AG09319 (cell line): ENCODE measurements at places on chromosomes 2 and 18.

DNA sequence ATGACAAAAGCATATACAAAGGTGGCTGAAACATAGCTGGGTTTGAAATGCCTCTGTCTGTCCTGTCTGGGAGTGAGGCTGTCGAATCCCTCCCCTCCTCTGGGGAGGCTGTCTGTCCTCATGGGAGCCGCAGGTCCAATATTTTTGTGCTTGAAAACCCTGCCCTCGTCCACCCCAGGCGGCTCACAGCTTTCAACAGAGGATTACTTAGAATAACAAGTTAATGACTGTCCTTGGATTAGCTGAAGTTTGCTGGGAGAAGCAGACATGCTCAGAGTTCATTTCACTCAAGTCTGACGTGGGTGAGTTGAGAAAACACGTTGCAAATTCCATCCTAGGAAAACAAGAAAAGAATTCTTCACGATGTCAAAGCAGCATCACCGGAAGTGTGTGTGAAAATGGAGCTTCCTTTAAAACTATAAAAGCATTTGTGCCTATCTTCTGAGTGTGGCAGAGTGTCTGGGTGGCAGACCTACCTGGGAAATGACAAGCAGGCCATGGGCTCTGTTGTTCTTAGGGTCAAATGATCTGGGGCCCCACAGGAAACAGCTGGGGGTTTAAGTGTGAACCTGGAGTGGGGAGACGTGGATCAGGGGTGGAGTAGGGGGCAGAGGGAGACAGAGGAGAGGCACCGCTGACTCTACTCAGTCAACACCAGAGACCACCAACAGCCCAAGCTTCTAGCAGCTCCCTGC lies 77.1 kb downstream of the DDX1 start:
- DNase-seq = no peak

GRCh38 chr2:211957799-211958198 lies 580.8 kb downstream of the ERBB4 start:
- DNase-seq = no peak

- DNase-seq = no peak
Observed at GRCh38 chr2:152907046-152907445, 188.6 kb downstream of the ARL6IP6 start.

- no peak for DNase-seq
Observed at GRCh38 chr2:240358080-240358479, 77.4 kb upstream of the GPC1 start.

GRCh38 chr2:79971807-79972206 lies 332.7 kb downstream of the LRRTM1 start:
- DNase-seq = no peak

- no peak for DNase-seq
Observed at GRCh38 chr2:176535467-176536113, 266.3 kb downstream of the MTX2 start.

GRCh38 chr2:180450841-180451240 lies 443.7 kb upstream of the CWC22 start:
- DNase-seq = no peak

DNA sequence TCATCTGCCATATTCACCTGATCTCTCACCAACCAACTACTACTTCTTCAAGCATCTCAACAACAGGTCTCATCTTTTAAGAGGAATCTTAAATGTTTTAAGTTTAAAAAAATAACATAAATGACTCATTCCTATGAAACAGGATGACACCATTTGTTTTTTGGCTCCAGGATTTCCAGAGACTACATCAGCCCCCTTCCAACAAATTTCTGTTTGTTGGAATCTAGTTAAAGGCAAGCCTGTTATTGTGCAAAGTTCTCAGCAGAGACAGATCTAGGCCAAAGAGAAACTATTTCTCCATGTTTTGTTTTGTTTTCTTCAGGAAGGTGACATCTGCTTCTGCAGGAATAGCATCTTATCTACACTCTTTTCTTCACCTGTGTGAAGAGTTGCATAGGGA lies 204.8 kb upstream of the SH3BP4 start:
- DNase-seq = no peak

- peak; percentile 65 for DNase-seq
Observed at GRCh38 chr18:56085551-56085950, 497.6 kb upstream of the TCF4 start.

DNA sequence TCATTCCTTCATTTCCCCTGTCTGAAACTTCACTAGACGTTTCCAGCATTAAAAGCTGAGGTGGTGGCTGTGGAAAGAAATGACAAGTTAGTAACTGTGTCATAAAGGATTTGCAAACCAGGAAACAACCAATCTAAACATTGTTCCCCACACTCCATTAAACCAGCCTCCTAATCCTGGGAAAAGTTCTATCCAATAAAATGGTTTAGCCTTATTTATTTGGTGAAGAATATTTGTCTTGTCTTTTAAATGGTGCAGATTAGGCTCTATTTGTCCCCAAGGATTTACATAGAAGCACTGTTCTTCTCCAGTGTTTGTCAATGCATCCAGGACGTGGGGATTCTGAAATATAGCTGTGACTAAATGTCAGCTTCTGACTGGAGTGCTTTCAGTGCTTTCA lies 10.5 kb upstream of the DPP4 start:
- no peak for DNase-seq

- no peak for DNase-seq
Observed at GRCh38 chr2:204665207-204665606, 119.9 kb downstream of the PARD3B start.

DNA sequence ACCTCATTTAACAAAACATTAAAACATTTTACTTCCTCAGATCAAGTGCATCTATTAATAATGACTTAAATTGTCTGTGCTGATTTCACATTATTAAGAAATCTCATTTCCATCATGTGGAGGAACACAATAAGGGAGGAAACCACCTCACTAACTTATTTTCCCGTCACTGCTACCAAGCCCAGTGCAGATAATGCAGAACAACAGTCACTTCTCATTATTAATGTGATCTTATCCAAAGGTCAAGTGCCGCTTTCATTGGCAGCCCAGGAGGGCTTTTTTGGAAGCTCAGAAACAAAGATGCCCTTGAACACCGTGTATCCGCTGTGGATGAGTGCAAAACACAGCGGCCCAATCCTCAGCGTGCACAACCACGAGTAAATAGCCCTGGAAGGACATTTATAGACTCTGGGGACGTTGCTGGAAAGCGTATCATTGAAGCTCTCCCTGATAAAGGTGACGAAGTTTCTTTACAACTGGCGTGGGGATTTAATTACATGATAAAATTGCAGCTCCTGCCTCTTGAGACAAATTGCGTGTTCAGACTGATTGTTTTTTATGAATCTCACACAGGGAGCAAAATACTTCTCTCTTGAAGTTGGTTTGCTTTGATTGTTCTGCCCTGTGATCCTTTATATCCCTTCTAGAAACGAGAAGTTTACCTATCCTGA lies 13.2 kb downstream of the ASB18 start:
- no peak for DNase-seq

- no peak for DNase-seq
Observed at GRCh38 chr2:234954551-234954992, 2.8 kb downstream of the SH3BP4 start.

DNA sequence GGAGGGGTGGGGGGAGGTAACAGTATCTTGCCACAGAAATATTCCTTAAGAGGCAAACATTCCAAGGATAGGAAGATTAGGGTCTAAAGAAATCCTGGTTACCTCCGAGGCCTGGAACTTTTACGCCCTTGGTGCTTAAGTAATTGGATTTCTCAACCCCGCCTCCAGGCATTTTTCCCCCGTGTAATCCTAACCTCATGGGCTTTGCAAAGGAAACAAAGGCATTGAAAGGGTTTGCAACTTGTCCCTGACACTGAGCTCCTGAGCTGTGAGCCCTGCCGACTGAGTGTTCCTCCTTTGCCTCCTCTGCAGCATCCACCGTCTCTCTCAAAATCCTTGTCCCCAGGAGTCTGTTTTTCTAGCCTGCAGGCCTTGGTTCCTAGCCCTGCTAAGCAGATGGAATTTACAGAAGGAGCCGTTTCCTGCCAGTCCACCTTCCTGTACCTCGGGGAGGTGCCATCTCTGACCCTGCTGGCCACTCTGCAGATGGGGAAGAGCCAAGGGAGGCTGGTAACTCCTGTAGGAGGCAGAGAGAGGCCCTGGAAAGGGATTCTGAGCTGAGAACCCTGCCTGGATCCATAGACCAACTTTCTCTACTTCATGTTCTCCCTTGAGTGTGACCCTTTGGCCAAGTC lies 24.2 kb downstream of the TET3 start:
- no peak for DNase-seq

DNA sequence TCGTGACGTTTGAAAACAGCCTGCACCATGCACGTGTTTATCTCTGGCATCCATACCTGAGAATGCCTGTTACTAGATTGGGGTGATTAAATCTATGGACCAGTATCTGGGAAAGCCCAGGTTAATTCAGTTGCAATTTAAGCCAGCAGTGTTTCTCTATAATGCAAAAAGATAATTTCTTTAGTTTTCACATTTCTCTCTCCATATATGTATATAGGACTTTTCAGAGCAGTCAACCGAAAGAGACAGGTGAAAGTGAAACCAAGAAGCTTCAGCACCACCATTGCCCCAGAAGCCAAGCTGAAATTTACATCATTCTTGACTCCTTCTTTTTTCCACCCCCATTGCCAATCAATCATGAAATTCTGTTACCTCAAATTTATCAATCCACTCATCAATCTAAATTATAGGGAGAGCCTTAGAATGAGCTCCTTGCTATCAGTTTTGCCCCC lies 2.7 kb upstream of the LRP2 start:
- DNase-seq = no peak

DNA sequence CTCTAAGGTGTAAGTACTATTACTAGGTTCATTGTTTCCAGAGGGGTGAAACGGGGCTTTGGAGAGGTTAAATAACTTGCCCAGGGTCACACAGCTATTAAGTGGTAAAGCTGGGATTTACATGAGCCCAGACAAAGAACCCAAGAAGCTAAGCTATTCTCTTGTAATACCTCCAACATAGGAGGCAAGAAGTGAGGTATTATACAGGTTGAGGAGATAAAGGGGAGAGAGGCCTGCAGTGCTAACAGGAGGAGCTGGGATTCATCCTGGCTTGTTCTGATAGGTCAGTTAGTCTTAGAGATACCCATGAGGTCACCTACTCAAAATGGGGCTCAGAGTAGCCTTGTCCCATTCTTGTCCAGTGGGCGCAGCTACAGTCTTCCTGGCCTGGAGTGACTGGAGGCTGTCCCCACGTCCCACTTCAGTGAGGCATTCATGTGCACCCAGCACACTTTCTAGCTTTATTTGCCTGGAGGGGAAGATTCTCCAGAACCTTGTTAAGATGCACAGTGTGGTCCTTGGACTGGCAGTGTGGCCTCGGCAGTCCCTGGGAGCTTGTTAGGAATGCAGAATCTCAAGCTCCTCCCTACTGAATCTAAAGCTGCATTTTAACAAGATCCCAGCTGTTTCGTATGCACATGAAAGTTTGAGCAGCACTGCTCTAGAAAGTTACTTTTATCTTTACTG lies 63.5 kb downstream of the MEIS1 start:
- DNase-seq = no peak

DNA sequence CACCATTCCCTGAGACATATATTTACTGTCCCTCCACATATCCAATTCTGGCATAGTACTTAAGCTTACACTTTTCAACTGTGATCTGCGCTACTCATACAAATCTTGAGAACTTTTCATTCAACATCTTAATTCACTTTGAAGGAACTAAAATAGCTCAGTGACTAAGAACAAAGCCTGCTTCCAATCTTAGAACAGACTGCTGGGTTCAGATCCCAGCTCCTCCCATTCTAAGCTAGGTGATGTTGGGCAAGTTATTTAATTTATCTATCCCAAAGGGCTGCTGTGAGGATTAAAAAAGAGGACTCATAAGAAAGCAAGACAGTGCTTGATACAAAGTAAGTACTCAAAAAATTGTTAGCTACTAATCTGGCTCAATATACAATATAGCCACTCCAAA lies 57.9 kb downstream of the UGP2 start:
- DNase-seq = no peak

- no peak for DNase-seq
Observed at GRCh38 chr2:187453078-187453641, 5.1 kb upstream of the CALCRL start.

GRCh38 chr2:195021711-195022507 lies 635.1 kb upstream of the SLC39A10 start:
- no peak for DNase-seq

DNA sequence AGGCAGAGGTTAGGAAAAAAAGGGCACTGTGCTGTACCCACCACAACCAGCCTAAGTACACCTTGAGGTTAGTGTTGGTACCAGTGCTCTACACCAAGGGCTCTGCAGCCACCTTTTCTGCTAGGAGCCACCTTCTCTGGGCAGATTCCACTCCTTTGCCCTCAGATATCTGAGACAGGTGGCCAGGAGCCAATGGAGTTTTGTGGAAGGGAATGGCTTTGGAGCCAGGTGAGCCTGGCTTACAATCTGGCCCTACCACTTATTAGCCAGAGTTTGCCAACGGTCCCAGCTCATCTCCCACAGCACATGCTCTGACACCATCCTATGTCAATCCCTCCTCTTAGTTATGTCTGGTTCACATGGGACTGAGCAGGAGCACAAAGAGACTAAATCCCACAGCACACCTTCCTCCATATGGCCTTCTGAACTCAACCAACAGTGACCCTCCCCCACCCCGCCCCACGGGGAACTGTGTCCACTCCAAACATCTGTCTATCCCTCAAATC lies 77.5 kb downstream of the CLHC1 start:
- DNase-seq = no peak

- no peak for DNase-seq
Observed at GRCh38 chr2:70702711-70703395, 65.1 kb downstream of the ADD2 start.

GRCh38 chr2:131058920-131059319 lies 34.3 kb downstream of the FAM168B start:
- DNase-seq = no peak

DNA sequence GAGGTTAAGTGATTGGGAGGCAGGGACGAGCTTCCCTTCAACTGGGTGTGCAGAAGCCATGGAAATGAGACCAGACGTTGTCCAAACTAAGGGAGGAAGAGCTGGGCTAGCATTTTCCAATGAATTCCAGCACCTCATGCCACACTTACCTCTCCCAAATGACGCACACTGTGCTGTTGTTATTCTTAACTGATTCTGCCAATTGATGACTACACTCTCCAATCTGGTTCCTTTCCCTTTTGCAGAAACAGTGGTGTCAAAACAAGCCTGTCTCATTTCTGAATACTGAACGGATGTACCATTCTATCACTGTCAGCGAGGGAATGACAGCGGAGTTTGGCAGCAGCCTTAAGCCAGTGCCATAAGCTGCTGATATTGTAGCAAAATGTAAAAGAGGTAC lies 380.5 kb upstream of the HNRNPA3 start:
- DNase-seq = no peak
